SJSA1 (cell line): ENCODE measurements at places on chromosomes 6 and 20. TPM values are rescaled to one million over a fixed set of nuclear protein-coding genes. Genes with fewer than 3 reads are reported as not detected.
A peak's percentile ranks its signal among the peaks of the same experiment; 100 is the strongest.

The NHSL1 gene
- 6.6 and 13.9 TPM in 2 replicates for total RNA-seq

The COL9A1 gene
- total RNA-seq = not detected in 2 replicates

GRCh38 chr6:52285177-52286068 lies 881 bp upstream of the MCM3 start:
- no peak for DNase-seq
- peaks cover 37% of the 10 kb centered on the region for H3K36me3 ChIP-seq
- H3K27ac ChIP-seq = no peak overlapping the region
- peak overlapping the region; percentile 68 for H3K4me3 ChIP-seq
- H3K4me1 ChIP-seq = peaks cover 9% of the 10 kb centered on the region; the same call in 1 of the 2 replicates

The GID8 gene
- total RNA-seq = 14.2 and 20.7 TPM in 2 replicates

DNA sequence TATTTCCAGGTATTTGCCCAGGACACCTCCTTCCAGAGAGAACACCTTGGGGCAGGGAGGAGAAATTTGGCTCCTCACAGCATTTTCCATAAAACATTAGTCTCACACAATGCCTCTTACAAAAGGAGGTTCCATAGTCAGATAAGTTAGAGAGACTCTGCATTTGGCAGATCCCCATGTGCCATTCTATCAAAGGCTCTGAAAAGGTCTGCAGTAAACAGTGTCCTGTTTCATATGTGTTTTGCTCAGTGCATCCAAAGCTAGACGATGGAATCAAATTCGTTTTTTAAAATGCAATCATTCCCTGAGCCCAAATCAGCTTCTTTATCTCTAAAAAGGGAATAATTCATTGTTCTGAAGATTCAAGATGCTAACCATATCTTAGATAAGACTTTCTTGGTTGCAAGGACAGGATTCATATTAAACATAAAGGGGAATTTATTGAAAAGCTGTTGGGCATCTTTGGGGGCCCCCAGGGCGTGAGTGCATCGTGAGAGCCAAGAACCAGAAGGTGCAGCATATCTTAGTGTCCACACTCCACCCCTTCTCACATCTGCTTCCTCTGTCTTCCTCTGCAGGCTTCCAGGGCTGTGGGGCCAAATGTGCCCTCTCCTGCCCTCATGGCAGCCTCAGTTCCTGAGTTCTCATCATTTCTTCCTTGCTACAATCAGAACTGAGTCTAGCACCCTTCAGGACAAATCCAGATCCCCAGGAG lies 41.4 kb upstream of the MLN start:
- no peak for DNase-seq
- peaks cover 17% of the 10 kb centered on the region for H3K4me1 ChIP-seq
- no peak overlapping the region for H3K4me3 ChIP-seq
- H3K27me3 ChIP-seq = no peaks in the 10 kb centered on the region
- H3K36me3 ChIP-seq = no peaks in the 10 kb centered on the region
- no peak overlapping the region for H3K27ac ChIP-seq

- H3K27ac ChIP-seq = no peak overlapping the region
- no peaks in the 10 kb centered on the region for H3K27me3 ChIP-seq
- no peaks in the 10 kb centered on the region for H3K4me1 ChIP-seq
- H3K36me3 ChIP-seq = no peaks in the 10 kb centered on the region
These were observed 229.3 kb downstream of the FARS2 start for GRCh38 chr6:5490501-5491069.

DNA sequence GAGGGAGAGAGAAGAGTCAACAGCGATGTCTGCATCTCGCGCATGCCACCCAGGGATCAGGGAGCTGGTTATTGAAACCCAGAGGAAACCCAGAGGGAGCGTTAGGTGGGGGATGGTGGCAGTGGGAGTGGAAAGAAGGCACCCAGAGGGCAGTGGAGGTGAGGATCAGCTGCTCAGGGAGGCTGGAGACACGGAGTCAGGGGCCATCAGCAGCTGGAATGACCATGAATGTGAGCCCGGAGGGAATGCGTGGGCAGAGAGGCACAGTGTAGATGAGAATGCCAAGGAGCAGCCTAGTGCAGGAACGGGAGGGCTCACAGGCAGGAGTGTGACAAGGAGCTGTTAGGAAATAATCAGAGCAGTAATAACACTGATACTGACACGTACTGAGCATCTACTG lies 36.2 kb downstream of the RSPO4 start:
- DNase-seq = no peak
- H3K4me3 ChIP-seq = no peak overlapping the region
- H3K27ac ChIP-seq = no peak overlapping the region
- H3K4me1 ChIP-seq = no peaks in the 10 kb centered on the region
- peaks cover 17% of the 10 kb centered on the region; the same call in 1 of the 2 replicates for H3K27me3 ChIP-seq

- no peak overlapping the region for H3K27ac ChIP-seq
- H3K36me3 ChIP-seq = peaks cover 32% of the 10 kb centered on the region
- no peak overlapping the region for H3K4me3 ChIP-seq
- no peaks in the 10 kb centered on the region for H3K4me1 ChIP-seq
- H3K27me3 ChIP-seq = no peaks in the 10 kb centered on the region
- no peak for DNase-seq
These were observed 47.9 kb downstream of the AKIRIN2 start for GRCh38 chr6:87654122-87654521.

DNA sequence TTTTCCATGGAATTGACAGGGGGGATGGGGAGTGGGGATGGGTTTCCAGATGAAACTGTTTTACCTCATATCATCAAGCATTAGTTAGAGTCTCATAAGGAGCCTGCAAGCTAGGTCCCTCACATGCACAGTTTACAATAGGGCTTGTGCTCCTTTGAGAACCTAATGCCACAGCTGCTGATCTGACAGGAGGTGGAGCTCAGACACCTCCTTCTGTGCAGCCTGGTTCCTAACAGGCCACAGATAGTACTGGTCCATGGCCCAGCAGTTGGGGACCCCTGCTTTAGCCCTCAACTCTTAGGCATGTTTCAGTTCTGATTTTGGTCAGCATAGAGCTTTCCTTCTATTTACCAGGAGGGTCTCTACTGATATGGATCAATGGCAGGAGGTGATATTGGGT lies 251.6 kb downstream of the LAMA2 start:
- no peak overlapping the region for H3K4me3 ChIP-seq
- no peaks in the 10 kb centered on the region for H3K36me3 ChIP-seq
- H3K27ac ChIP-seq = no peak overlapping the region
- peaks cover 10% of the 10 kb centered on the region for H3K4me1 ChIP-seq

The MYT1 gene
- not detected in 2 replicates for total RNA-seq

DNA sequence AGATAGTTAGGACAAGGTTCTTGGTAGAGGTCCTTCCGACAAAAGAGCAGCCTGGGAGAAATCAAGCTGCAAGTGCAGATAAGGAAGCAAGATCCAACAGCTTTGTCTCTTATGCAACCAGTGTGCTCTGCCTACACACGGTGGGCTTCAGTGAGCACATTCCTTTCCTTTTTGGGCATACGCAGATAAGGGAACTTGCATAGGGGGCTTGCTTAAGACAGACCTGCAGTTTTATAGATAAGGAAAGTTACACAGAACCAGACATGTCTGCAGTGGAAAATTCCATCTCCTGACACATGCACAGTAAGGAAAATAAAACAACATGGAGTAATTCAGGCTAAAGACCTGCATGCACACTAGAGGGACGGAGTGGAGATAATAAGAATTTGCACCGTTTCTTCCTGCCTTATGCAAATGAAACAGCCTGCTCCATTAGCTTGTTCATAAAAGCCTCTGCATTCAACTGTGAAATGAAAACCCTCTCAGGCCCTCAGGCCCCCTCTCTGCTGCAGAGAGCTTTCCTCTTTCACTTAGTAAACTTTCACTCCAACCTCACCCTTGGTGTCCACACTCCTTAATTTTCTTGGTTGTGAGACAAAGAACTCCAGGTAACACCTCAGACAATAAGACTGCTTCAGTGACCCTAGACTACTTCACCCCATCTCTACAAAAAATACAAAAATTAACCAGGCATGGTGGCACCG lies 97.5 kb upstream of the MYLIP start:
- H3K27ac ChIP-seq = no peak overlapping the region
- H3K4me3 ChIP-seq = no peak overlapping the region
- DNase-seq = no peak
- no peaks in the 10 kb centered on the region for H3K27me3 ChIP-seq
- no peaks in the 10 kb centered on the region for H3K36me3 ChIP-seq

The ADRM1 gene
- total RNA-seq = 279 and 361 TPM in 2 replicates

DNA sequence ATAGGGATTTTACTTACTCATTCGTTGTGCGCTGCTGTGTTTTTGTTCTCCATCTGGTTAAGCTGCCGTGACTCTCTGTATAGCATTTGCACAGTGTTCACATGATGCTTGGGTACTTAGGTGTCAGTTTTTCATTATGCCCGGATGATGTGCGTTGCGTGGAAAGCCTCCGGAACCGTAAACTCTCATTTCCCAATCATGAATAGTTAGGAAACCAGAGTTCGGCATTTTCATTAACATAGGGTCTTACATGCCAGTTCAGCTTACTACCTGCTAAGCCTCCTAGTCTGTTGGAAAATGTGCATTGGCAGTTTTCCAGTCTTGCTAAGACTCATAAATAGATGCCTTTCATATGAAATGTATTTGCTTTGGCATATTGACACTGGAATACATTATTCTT lies 483.4 kb upstream of the FLRT3 start:
- no peaks in the 10 kb centered on the region for H3K27me3 ChIP-seq
- no peaks in the 10 kb centered on the region for H3K4me1 ChIP-seq
- no peak overlapping the region for H3K4me3 ChIP-seq
- no peak for DNase-seq

DNA sequence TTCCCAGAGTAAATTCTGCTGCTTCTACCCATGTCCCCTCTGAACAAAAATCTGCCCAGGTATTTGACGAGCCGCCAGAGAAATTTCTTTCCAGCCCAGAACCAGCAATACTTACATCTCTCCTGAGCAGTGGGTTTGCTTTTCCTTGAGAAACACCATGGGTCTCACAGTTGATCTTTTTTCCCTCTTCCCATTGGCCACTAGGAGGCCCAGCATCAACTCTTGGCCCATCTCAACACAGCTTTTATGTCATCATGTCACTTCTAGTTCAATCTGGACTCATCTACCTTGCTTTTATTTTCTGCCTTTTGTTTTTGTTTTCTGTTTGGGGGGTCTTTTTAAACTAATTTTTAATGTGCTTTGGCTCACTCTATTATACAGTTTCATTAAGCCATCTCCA lies 18.8 kb downstream of the MAFB start:
- H3K27me3 ChIP-seq = no peaks in the 10 kb centered on the region
- H3K4me1 ChIP-seq = no peaks in the 10 kb centered on the region
- no peak for DNase-seq
- no peak overlapping the region for H3K4me3 ChIP-seq

DNA sequence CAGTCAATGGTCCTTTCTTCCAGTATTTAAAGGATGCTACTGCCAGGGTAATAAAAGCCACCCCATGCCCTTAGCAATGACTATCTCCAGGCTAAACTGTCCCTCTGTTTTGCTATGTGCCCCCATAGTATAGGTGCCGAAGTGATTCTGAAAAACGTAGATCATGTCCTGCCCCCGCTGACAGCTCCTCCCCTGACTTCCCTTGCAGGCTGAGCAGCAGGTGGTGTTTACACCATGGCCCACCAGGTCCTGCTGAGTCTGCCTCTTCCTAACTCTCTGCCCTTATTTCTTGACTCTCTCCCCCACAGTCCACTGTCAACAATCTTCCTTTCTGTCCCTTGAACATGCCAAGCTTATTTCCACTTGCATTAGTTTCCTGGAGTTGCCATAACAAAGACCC lies 352.5 kb upstream of the TSHZ2 start:
- no peak overlapping the region for H3K4me3 ChIP-seq
- no peak for DNase-seq
- H3K27ac ChIP-seq = no peak overlapping the region
- H3K4me1 ChIP-seq = no peaks in the 10 kb centered on the region; the same call in 1 of the 2 replicates
- no peaks in the 10 kb centered on the region for H3K36me3 ChIP-seq
- no peaks in the 10 kb centered on the region for H3K27me3 ChIP-seq

The PPP1R16B gene
- total RNA-seq = 0.03 TPM in 1 of 2 replicates, not detected in the other

The HCRTR2 gene
- not detected in 2 replicates for total RNA-seq

GRCh38 chr6:30121446-30122366 lies 8.8 kb upstream of the TRIM31 start:
- no peak overlapping the region for H3K27ac ChIP-seq
- H3K36me3 ChIP-seq = no peaks in the 10 kb centered on the region
- DNase-seq = no peak
- H3K4me1 ChIP-seq = peaks cover 9% of the 10 kb centered on the region
- H3K27me3 ChIP-seq = no peaks in the 10 kb centered on the region; the same call in 1 of the 2 replicates
- no peak overlapping the region for H3K4me3 ChIP-seq

DNA sequence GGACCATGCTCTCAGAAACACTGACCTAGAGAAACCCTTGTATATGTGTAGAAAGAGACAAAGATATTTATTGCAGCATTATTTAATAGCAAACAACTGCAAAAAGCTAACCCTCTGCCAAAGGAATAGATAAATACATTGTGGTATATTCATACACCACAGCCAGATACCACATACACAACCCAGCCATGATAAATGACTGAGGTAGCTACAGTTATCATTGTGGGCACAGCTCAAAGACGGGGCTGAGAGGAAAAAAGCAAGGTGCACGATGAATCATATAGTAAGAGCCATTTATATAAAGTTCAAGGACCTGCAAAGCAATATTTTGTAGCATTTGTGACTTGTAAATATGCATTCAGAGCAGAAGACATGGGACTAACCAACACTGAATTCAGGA lies 30.8 kb downstream of the RSPO4 start:
- DNase-seq = no peak
- no peak overlapping the region for H3K27ac ChIP-seq
- H3K36me3 ChIP-seq = no peaks in the 10 kb centered on the region
- no peaks in the 10 kb centered on the region for H3K4me1 ChIP-seq
- no peak overlapping the region for H3K4me3 ChIP-seq

GRCh38 chr6:31621991-31622390 lies 1.5 kb downstream of the PRRC2A start:
- DNase-seq = peak; percentile 11
- H3K27ac ChIP-seq = no peak overlapping the region
- peaks cover 64% of the 10 kb centered on the region for H3K36me3 ChIP-seq
- peak overlapping the region; percentile 77 for H3K4me3 ChIP-seq
- peaks cover 8% of the 10 kb centered on the region for H3K4me1 ChIP-seq

DNA sequence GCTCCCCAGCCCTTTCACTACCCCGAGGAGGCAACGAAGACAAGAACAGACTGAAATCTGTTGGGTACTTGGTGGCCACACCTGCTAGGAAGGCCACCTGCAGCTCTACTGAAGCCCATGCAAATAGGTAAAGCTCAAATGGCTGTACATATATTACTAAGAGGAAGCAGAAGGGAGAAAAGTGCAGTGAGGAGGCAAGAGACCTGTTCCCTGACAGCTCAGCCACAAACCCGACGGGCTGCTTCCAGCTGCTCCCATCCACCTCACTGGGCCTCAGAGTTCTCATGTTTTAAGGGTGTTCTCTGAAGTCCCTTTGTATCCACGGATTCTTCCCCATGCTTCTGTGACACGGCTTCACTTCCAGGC lies 24.6 kb downstream of the TRAM2 start:
- peaks cover 25% of the 10 kb centered on the region for H3K36me3 ChIP-seq
- H3K4me3 ChIP-seq = no peak overlapping the region
- H3K27me3 ChIP-seq = no peaks in the 10 kb centered on the region
- no peak overlapping the region; the same call in 1 of the 2 replicates for H3K27ac ChIP-seq

DNA sequence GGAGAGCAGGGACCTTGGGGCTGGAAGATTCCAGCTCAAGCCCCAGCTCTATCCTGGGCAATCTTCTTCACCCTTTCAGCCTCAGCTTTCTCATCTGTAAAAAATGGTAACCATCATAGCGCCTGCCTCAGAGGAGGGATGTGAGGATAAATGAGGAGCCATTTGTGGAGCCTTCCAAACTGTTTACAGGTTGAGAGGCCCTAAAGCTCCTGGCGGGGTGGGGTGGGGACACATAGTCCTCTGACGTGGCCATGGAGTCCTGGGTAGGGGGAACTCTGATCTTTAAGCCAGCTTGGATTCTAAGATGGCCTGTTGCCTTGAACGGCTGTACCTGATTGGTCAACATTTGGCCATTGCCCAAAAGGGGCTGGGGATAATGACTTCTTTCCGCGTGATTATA lies 111.1 kb downstream of the TOX2 start:
- no peak overlapping the region for H3K4me3 ChIP-seq
- H3K4me1 ChIP-seq = no peaks in the 10 kb centered on the region
- H3K36me3 ChIP-seq = peaks cover 3% of the 10 kb centered on the region; the same call in 1 of the 2 replicates
- H3K27me3 ChIP-seq = no peaks in the 10 kb centered on the region

The CLPSL2 gene
- total RNA-seq = not detected in 2 replicates

The EFCAB8 gene
- total RNA-seq = 0.06 and 0.08 TPM in 2 replicates
